ENCODE measurements at places on chromosomes 7 and 10.

GRCh38 chr10:18607503-18608378 lies 43.6 kb downstream of the NSUN6 start:
- DNase-seq = no peak

GRCh38 chr10:14185316-14186045 lies 145.2 kb downstream of the FRMD4A start:
- DNase-seq = peak; percentile 56

GRCh38 chr7:24659505-24659904 lies 86.3 kb downstream of the PALS2 start:
- peak; percentile 46 for DNase-seq

DNA sequence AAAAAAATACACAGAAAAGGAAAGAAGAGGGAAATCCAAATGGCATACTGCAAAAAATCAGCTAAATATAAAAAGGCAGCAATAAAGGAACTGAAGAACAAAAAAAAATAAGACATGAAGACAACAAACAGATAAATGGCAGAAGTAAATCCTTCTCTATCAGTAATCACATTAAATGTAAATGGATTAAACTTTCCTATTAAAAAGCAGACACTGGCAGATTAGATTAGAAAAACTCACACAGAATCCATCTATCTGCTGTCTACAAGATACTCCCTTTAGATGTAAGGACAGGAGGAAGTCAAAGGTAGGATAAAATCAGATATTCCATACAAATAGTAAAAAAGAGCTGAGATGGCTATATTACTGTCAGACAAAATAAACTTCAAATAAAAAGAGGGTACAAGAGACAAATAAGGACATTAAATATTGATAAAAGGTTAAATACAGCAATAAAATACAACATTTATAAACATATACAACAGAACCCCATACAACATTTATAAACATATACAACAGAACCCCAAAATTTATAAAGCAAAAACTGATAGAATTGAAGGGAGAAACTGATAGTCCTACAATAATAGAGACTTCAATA lies 51.4 kb downstream of the CFAP70 start:
- no peak for DNase-seq

DNA sequence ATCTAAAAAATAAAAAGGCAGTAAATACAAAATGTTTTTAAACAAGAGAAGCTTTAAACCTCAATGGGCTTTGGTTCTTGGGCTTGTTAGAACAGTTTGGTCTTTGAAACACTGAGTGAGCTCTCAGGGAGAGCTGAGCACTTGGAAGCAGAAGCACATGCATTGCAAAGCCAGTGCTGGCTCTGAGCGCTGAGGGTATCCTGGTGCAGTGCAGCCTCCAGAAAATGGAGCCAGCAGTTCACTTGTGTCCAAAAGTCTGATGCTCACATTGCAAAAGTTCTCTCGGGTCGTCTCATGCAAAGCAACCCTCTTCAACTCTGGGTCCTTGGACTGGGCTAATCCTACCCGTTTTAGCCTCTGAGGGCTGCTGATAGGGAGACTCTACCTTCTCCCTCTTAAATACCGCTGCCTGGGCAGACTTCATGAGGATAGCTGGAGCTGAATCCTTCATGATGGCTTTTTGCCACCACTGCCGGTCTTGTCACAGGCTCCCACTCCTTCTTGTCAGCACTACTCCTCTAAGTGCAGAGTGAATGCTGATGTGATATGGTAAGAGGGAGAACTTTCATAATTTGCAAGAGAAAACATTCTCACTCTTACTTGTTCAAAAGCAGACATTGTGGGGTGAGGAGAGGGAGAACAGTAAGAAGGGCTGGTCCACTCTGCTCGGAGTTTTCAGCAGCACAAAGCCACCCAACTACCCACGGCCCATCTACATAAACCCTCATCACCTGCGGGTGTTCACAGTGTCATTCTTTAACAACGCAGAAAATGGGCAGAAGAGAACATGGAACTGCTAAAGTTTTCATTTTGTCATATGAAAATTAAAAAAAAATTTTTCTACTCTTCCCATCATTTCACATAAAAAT lies 42.2 kb upstream of the BMPER start:
- DNase-seq = no peak
